Activated effector memory CD4-positive, alpha-beta T cell treated with Interleukin-2 at 50 U/mL for 16 hours (primary cell): ENCODE measurements at places on chromosomes 12 and 14.

GRCh38 chr14:66453469-66453868 is 32.7 kb upstream of the CCDC196 start:
- no peak for DNase-seq

DNA sequence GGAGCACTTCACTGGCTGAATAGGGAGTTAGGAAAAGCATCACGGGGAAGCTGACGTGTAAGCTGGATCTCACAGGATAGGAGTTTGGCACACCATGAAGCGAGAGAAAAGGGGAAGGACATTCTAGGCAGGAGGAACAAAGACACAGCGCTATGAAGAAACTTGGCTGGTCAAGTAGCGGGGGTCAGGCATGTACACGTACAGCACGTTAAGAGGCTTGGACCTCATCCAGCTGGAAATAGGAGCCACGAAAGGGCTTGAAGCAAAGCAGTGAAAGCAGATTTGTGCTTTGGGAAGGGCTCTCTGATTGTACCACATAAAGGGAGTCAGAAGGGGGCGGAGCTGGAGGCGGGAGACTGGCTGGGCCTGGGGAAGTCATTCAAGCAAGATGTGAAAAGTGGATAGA is 19.6 kb upstream of the GALNT8 start:
- no peak for DNase-seq

- no peak for DNase-seq
These were observed 7.5 kb upstream of the NID2 start for GRCh38 chr14:52076334-52076733.

GRCh38 chr14:75334549-75335051 is 56.0 kb downstream of the FOS start:
- DNase-seq = no peak

- DNase-seq = no peak
These were observed 52.7 kb downstream of the FOXN3 start for GRCh38 chr14:89364316-89364715.

- DNase-seq = no peak
These were observed 1.5 kb downstream of the P3H3 start for GRCh38 chr12:6829536-6830220.

- DNase-seq = no peak
These were observed 2.4 kb downstream of the PRKD1 start for GRCh38 chr14:29925101-29925722.
